ENCODE measurements at places on chromosomes 3 and 15. TPM values are rescaled to one million over a fixed set of nuclear protein-coding genes. Genes with fewer than 3 reads are reported as not detected.

DNA sequence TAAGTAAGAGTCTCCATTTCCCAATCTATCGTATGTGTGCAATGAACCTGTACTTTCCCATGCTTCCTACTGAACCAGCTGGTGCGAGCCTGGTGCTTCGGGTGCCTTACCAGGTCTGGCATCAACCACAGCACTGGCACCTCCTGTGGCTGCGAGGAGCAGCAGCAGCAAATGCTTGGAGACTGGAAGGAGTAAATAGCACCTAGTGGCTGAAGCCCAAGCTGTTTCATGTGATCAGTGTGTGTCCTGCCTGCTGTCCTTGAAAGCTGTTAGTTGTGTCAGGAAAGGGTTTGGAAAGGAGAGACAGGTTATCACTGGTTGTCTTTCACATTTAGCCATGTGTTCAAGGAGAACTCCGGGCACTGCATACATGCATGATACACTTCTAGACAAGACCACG is 31.8 kb downstream of the PCOLCE2 start:
- DNase-seq: no peak

DNA sequence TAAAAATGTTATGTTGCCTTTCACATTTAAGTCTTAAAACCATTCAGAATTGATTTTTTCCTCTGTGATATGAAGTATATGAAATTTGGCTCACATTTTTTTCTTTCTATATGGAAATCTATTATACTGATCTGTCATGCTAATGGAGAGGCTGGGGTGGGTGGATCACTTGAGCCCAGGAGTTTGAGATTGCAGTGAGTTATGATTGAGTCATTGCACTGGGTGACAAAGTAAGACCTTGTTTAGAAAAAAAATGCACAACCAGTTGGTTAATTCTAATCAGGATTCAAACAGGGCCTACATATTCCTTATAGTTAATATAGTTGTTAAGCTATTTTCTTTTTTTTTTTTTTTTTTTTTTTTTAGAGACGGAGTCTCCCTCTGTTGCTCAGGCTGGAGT is 230.5 kb downstream of the MFSD1 start:
- DNase-seq: no peak

DNA sequence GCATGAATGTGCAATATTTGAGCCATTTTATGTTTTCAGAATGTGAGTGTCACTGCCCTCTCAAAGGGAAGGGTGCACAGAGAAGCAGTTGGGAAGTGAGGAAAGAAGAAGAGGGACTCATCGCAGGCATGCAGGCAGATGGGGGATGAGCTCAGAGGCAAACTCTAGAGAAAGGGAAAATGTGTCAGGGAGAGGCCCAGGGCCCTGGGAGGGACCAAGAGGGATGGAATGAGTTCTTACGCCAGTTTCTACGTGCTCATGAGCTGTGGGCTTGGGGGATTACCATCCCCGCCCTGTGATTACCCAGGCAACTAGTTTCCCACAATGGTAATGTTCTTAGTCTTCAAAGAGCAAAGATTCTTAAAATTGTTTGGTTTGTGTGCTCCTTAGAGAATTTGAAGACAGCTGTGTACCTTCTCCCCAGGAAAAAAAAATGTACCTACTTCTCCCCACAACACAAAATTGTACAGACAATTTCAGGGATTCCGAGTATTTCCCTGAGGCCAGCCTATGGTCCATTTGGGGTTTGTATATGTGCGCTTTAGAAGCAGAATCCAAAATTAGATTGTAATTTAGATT is 17.8 kb downstream of the GCSAM start:
- DNase-seq: no peak

- DNase-seq: no peak
Observed at GRCh38 chr15:63997715-63998442, 48.4 kb downstream of the DAPK2 start.

GRCh38 chr3:123389628-123389918 is 59.3 kb downstream of the ADCY5 start:
- no peak for DNase-seq

Gene EPB42
- 1.8 TPM for total RNA-seq

GRCh38 chr3:100682854-100683760 is 26.2 kb upstream of the TFG start:
- DNase-seq: no peak

GRCh38 chr3:194075088-194075615 is 60.8 kb upstream of the HES1 start:
- DNase-seq: no peak

DNA sequence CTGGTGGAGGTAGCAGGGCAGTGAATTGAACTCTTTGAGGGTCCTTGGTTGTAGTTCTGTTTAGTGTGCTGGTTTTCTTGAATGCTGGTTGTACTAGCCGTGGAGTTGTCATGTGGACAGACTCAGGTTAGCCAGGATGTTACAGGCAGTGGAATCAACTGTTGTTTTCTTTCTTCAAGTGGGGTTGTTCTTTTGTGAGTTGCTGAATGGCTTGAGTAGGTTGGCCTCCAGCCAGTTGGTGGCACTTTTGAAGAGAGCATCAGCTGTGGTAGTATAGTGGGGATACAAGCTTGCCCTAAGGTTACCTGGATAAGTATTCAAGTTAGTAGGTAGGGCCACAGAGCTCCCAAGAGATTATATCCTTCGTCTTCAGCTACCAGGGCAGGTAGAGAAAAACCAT is 31.8 kb upstream of the RARB start:
- DNase-seq: no peak

GRCh38 chr15:79045041-79045440 is 45.5 kb downstream of the RASGRF1 start:
- DNase-seq: no peak
